ENCODE measurements at places on chromosomes 3 and 15.

- no peak for DNase-seq
These were observed 967 bp upstream of the BNC1 start for GRCh38 chr15:83285284-83285978.

GRCh38 chr3:182135056-182135455, 423.3 kb downstream of the SOX2 start:
- DNase-seq, result no peak

DNA sequence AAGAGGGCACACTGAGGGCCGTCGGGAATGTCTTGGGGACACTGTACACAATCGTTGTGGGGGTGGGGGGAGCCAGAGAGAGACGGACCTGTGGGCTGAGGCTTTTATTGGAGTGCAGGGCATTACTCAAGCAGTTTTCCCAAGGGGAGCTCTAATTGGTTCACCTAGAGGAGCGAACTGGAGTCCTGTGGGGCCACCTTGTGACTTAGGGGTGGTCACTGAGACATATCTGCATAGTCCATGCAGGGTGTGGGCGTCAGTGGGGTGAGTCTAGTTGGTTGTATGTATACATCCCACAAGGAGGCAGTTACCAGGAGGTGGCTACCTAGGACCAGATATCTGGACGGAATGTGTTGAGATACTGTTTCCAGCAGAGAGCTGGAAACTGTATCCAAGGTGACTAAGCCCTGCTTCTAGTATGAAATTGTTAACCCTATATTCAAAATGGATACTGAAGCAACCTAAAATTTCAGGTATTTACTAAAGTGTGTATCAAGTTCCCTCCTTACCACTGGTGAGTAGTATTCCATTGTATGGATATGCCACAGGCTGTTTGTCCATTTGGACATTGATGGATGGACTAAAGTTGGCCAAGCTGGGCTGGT, 2.6 kb upstream of the PIGZ start:
- no peak for DNase-seq

- DNase-seq, result peak; percentile 69
These were observed 6.4 kb downstream of the ITGA11 start for GRCh38 chr15:68425428-68426060.

- no peak for DNase-seq
These were observed 3.2 kb upstream of the FEM1B start for GRCh38 chr15:68274201-68274848.

- DNase-seq, result no peak
These were observed 11.4 kb upstream of the GPR171 start for GRCh38 chr3:151214459-151214858.

DNA sequence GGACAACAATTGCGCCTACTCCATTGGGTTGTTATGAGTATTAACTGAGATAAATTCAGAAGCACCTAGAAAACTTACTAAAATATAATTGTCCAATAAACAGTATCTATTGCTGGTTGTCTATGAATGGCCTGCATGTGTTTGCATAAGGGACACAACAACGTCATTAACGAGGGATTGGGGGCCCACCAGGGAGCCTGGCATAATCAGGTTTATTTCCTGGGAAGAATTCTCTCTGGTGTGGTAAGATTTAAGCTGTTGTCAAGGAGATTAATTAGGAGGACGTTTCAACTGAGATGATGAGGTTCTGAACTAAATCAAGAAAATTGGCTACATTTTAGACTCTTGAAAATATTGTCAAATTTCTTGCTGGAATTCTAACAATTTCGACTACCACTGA, 176.1 kb upstream of the CDIN1 start:
- no peak for DNase-seq

- peak; percentile 27 for DNase-seq
These were observed 32.7 kb downstream of the TRANK1 start for GRCh38 chr3:36911990-36912804.

DNA sequence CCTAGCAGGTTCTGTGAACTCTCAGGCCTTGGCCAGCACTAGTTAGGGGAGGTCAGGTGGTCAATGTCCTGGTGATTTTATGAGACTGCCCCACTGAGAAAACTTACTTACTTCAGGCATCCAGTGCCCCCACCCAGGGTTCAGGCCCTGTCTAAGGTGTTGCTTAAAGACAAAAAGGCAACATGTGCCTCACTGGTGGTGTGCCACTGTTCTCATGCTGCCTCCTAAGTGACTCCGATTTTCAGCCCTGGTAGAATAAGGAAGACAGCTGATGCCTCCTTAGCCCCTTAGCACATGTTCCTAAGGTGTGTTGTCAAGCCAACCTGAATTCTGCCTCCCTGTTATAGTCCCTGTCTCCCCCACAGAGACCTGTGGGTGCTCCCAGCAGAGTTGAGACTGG, 5.3 kb downstream of the RBM15B start:
- DNase-seq, result no peak

DNA sequence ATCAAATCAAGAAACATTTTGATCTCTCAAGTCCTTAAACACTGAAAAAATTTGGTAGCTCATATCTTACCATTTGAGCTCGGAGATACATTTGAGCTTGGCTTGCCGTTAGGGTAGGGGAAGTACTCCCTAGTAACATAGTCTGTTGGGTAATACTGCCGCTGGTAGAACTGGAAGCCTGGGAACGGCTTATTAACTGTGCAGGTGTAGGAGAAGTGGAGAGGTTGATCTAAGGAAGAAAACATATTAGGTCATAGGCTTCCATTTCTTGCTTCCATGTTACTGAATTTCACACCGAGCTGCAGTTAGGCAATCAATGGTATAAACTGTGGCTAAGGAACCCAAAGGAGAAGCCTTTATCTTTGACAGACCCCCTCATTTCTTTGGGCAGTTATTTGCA, 32.5 kb downstream of the PHC3 start:
- DNase-seq, result no peak

DNA sequence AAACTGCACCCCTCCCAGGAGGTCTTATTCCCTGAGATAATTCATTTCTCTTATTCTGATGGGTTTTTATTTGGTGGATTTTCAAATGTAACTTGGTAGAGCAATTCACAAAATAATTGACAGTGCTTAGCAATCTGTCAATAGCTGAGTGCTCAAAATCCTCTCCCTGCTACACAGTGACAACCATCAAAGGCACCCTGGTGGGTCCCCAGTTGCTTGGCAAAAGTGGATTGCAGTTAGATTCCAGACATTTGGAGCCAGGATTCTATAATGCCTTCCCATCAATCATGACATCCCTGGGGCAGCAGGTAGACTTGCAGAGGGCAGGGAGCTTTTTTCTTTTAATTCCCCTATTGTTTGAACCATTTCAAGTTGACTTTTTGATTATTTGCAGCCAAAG, 59.0 kb downstream of the FHIT start:
- DNase-seq, result no peak

GRCh38 chr3:166405896-166406295, 568.7 kb upstream of the BCHE start:
- no peak for DNase-seq

DNA sequence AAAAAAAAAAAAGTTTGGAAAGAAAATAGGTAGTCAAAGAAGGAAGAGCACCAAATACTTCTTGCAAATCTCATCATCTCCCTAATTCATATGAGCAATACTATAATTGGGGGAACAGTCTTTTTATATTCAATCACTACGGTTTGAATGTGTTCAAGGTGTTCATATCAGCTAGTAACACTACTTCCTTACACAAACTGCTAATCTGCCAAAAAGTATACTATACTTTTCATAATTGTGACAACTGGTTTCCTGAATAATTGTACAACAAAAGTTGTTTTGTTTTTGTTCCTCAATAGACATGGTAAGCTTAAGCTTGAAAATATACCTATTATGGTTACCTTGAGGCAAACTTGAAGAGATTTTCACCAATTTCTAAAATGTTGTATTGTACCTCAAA, 12.1 kb downstream of the SETD2 start:
- no peak for DNase-seq
